Spinal cord (tissue), 10 donors: ENCODE measurements at places on chromosomes 4 and X. TPM values are rescaled to one million over a fixed set of nuclear protein-coding genes. Genes with fewer than 3 reads are reported as not detected.

The CCDC110 gene
- 4.8 TPM for total RNA-seq

The IQCM gene
- not detected for total RNA-seq

The SPARCL1 gene
- total RNA-seq = 1,361 TPM

The TBC1D25 gene
- 6.8 TPM for total RNA-seq

The RNF150 gene
- 16.8 TPM for total RNA-seq

The KLHL15 gene
- total RNA-seq = 28.0 TPM

The CYBB gene
- 72.1 TPM for total RNA-seq

The XAGE2 gene
- 0.50 TPM for total RNA-seq

The TLR3 gene
- total RNA-seq = 8.4 TPM

The SMIM10 gene
- 5.5 TPM for total RNA-seq

The SSX2 gene
- not detected for total RNA-seq

The SMIM10L2A gene
- 11.0 TPM for total RNA-seq

The LUZP4 gene
- total RNA-seq = not detected

The GPRIN3 gene
- total RNA-seq = 6.3 TPM

The S100G gene
- not detected for total RNA-seq

The HELT gene
- not detected for total RNA-seq

The CENPVL2 gene
- total RNA-seq = 2.0 TPM

The UBQLN2 gene
- total RNA-seq = 12.4 TPM

The HERC3 gene
- total RNA-seq = 45.8 TPM

The GDI1 gene
- total RNA-seq = 185 TPM

The LRAT gene
- total RNA-seq = 0.50 TPM

The HPSE gene
- 2.5 TPM for total RNA-seq

The CTAG1B gene
- not detected for total RNA-seq

The PABPC4L gene
- 5.0 TPM for total RNA-seq

The TMEM144 gene
- total RNA-seq = 16.3 TPM

The SCOC gene
- 170 TPM for total RNA-seq

The PYURF gene
- total RNA-seq = 106 TPM

The KLB gene
- total RNA-seq = 0.06 TPM

The PDS5A gene
- 49.4 TPM for total RNA-seq

The SOD3 gene
- total RNA-seq = 5.0 TPM

The CLGN gene
- total RNA-seq = 6.6 TPM

The AKAP4 gene
- total RNA-seq = not detected

The DYNLT3 gene
- 36.6 TPM for total RNA-seq

The VSIG1 gene
- 0.79 TPM for total RNA-seq

The GC gene
- not detected for total RNA-seq
